ENCODE measurements at places on chromosomes 5 and 9. TPM values are rescaled to one million over a fixed set of nuclear protein-coding genes. Genes with fewer than 3 reads are reported as not detected.

GPR150 gene
- 0.15 TPM for total RNA-seq

SNCAIP gene
- total RNA-seq: 0.19 TPM

DNA sequence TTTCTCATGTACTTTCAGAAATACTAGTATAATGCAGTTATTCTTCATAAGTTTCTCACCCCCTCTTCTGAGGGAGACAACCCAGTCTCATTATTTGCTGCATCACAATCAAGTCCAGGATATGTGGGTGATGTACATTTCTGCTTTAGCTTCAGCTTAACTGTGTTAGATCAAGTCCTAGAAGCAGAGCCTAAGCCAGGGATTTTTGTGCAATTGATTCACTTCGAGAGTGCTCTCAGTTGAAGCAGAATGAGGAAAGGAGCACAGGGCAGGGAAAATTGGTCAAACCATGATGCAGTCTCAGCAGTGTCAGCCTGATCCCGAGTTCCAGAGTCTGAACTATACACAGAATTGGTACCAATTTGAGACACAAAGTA lies 15.1 kb downstream of the HNRNPK start:
- H3K36me3 ChIP-seq: peaks cover 9% of the 10 kb centered on the region
- H3K27me3 ChIP-seq: no peaks in the 10 kb centered on the region
- no peaks in the 10 kb centered on the region for H3K4me1 ChIP-seq

- no peaks in the 10 kb centered on the region for H3K4me1 ChIP-seq
- H3K27ac ChIP-seq: no peak overlapping the region
- no peaks in the 10 kb centered on the region for H3K27me3 ChIP-seq
- H3K4me3 ChIP-seq: no peak overlapping the region
- no peaks in the 10 kb centered on the region for H3K36me3 ChIP-seq
- no peak for DNase-seq
Measured at GRCh38 chr9:106588626-106589025, 274.3 kb upstream of the ZNF462 start.

DNA sequence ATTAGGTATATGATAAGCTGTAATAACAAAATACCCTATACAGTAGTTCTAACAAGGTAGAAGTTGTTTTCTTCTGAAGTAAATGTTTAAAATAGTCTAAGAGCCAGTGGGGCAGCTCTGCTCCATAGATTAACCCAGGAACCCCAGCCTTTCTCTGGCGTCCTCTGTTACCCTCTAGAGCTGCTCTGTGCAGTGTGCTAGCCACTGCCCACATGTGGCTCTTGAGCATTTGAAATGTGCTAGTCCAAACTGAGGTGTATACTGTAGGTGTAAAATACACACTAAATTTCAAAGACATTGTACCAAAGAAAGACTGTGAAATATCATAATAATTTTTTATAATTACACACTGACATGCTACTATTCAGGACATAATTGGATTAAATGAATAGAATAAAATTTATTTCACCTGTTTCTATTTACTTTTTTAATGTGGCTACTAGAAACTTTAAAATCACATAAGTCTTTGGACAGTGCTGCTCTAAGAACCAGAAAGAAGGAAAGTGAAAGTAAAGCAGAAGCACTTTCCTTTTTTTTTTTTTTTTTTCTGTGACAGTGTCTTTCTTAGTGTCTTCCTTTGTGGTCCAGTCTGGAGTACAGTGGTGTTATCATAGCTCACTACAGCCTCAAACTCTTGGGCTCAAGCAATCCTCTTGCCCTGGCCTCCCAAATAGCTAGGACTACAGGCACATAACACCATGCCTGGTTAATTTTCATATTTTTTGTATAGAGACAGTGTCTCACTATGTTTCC lies 39.3 kb downstream of the RAI14 start:
- H3K36me3 ChIP-seq: no peaks in the 10 kb centered on the region
- no peaks in the 10 kb centered on the region for H3K4me1 ChIP-seq
- DNase-seq: no peak
- peak overlapping the region; percentile 21 for H3K4me3 ChIP-seq

DNA sequence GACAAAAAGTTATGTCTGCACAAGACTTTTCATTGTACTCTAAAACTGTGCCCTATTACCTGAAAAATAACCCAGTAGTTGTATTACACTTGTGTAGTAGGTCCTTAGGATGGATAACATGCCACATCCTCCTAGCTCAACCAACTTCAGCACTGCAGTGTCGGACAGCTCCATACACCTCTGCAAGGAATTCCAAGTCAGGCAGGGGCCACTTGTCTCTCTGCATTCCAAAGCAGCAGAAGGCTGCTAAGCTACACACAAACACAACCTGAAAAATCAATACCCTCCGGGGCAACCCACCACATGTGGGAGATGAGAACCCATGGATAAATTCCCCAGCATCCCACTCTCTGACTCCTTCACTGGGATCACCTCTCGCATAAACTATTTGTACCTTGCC lies 50.2 kb downstream of the MED10 start:
- no peaks in the 10 kb centered on the region for H3K36me3 ChIP-seq
- no peaks in the 10 kb centered on the region for H3K4me1 ChIP-seq
- no peak for DNase-seq
- no peak overlapping the region for H3K4me3 ChIP-seq

DNA sequence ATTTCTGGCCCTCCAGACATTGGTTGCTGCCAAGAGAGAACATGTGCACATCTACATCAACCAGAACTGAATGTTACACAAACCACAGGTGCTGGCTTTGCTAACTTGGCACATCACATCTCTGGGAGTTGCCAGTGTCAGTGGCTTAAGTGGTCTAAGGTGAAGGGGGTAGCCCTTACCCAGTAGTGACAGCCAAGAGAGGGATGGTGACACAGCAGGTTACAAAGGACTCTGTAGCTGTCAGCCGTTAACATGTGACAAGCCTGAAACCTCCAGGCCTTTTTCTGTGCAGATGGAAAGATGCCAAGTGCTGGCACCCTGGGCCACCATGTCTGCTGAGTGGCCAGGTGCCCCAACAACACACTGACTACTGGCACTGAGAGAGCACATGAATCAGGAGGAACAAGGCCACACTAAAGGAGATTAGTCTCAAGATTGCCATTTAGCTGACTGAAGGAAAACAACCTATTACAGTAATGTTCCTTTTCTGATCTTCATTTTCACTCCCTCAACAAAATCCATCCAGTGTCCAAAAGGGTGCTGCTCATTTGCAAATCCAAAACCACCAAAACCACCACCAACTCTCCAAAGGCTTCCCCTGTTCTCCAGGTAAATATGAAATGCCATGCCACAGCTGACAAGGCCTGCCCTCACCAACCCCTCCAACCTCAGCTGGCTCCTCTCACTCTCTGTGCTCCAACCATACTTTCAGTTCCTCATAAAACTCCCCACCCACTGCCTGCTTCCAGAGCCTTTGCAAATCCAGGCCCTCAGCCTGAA lies 20.2 kb downstream of the SIL1 start:
- H3K27ac ChIP-seq: no peak overlapping the region
- no peaks in the 10 kb centered on the region for H3K36me3 ChIP-seq
- no peak for DNase-seq
- no peaks in the 10 kb centered on the region for H3K27me3 ChIP-seq

- DNase-seq: no peak
- H3K4me1 ChIP-seq: no peaks in the 10 kb centered on the region
- no peak overlapping the region for H3K27ac ChIP-seq
Measured at GRCh38 chr5:172334641-172335040, 51.1 kb upstream of the UBTD2 start.

GRCh38 chr5:170489199-170489598 lies 14.6 kb upstream of the KCNIP1 start:
- no peak overlapping the region for H3K27ac ChIP-seq
- no peak for DNase-seq
- H3K27me3 ChIP-seq: no peaks in the 10 kb centered on the region
- H3K36me3 ChIP-seq: no peaks in the 10 kb centered on the region
- H3K4me3 ChIP-seq: no peak overlapping the region
- no peaks in the 10 kb centered on the region for H3K4me1 ChIP-seq

DNA sequence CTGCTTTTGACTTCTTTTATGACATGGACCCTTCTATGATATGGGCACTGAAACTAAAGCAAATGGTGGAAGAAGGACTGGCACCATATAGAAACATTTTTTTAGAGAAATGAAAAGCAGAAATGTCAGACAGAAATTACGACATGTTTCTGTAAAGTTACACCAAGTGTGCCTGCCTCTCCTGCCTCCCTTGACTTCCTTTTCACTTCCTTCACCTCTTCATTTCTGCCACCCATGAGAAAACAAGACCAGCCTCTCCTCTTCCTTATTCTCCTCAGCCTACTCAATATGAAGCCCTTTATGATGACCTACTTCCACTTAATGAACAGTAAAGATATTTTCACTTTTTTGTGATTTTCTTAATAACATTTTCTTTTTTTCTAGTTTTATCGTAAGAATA lies 44.5 kb downstream of the ERCC6L2 start:
- H3K36me3 ChIP-seq: peaks cover 33% of the 10 kb centered on the region
- no peak for DNase-seq
- no peaks in the 10 kb centered on the region for H3K4me1 ChIP-seq
- H3K27me3 ChIP-seq: no peaks in the 10 kb centered on the region

- no peak overlapping the region for H3K4me3 ChIP-seq
- H3K36me3 ChIP-seq: no peaks in the 10 kb centered on the region
- DNase-seq: peak; percentile 21
Measured at GRCh38 chr9:99296291-99296951, 74.3 kb downstream of the SEC61B start.

GRCh38 chr9:28678097-28678496 lies 1104.8 kb upstream of the C9orf72 start:
- no peak overlapping the region for H3K4me3 ChIP-seq
- DNase-seq: no peak
- no peaks in the 10 kb centered on the region for H3K4me1 ChIP-seq

Measured in right lobe of liver (tissue), 6 donors.